Neural progenitor cell (in vitro differentiated cells): ENCODE measurements at places on chromosomes 5 and 9. TPM values are rescaled to one million over a fixed set of nuclear protein-coding genes. Genes with fewer than 3 reads are reported as not detected.

GRCh38 chr5:33148076-33148513 lies 292.7 kb upstream of the TARS1 start:
- DNase-seq = no peak
- H3K27ac ChIP-seq = no peak overlapping the region
- H3K27me3 ChIP-seq = no peaks in the 10 kb centered on the region
- H3K4me3 ChIP-seq = no peak overlapping the region
- H3K36me3 ChIP-seq = no peaks in the 10 kb centered on the region
- no peaks in the 10 kb centered on the region for H3K4me1 ChIP-seq

DNA sequence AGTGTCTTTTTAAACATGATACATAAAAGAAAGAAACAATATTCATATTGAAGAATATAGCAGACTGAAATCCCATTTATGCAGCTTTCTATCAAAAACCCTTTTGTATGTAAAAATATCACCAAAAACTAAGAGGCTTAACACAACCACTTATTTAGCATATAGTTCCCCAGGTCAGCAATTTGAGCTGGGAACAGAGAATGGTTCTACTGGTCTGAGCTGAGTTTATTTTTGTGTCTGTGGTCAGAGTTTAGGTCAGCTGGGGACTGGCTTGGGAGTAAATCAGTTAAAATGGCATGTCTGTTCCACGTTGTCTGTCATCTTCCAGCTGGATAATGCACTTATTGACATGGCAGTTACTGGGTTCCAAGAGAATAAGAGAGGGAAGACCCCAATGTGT lies 165.0 kb downstream of the TMEM232 start:
- H3K36me3 ChIP-seq = no peaks in the 10 kb centered on the region
- no peak overlapping the region for H3K27ac ChIP-seq
- no peaks in the 10 kb centered on the region for H3K4me1 ChIP-seq
- H3K27me3 ChIP-seq = no peaks in the 10 kb centered on the region
- H3K4me3 ChIP-seq = no peak overlapping the region

DNA sequence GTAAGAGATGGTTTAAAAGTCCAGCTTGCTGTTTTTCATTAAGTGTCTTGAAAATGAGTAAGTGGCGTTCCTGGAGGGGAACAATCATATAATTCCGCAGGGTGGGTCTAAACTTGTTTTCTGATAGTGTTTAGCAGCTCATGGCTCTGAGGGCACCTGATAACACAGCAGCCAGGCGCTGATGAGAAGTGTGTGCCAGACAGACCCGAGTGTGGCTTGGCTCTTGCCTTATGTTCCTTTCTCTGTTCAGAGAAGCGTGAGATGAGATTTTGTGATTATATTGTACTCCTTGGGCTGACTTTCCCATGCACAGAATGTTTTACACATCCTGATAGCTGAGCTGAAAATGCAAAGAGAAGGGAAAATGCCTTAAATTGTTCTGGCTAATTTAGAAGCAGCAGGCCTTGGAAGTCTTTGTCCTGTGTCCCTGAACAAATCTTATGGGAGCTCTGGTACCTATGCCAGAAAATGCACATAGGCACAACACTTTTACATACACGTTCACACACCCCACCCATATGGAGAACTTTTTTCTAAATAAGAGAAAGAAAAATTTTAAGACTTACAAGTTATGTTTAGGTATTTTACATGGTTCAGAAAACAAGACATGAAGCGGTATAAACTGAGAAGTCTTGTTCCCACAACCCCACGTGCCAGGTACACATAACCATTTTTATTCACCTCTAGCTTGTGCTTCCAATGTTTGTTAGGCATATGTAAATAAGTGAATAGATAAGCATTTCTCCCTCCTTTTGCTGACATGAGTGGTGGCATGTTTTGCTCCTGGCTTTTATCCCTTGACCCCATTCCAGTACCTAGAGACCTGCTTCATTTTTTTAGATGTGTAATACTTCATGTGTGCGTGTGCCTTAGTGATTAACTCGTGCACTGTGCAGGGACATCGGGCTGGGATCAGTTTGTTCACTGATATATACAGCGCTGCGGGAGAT lies 152.2 kb upstream of the OTULINL start:
- H3K27ac ChIP-seq = peak overlapping the region; percentile 69
- H3K36me3 ChIP-seq = no peaks in the 10 kb centered on the region
- no peak overlapping the region for H3K4me3 ChIP-seq
- no peaks in the 10 kb centered on the region for H3K27me3 ChIP-seq
- peaks cover 61% of the 10 kb centered on the region for H3K4me1 ChIP-seq

- peaks cover 60% of the 10 kb centered on the region for H3K4me1 ChIP-seq
- DNase-seq = no peak
- no peak overlapping the region for H3K27ac ChIP-seq
- H3K4me3 ChIP-seq = no peak overlapping the region
- peaks cover 67% of the 10 kb centered on the region for H3K27me3 ChIP-seq
Observed at GRCh38 chr9:132423503-132423902, 13.5 kb downstream of the CFAP77 start.

GRCh38 chr9:120256146-120256545 lies 323.8 kb downstream of the CDK5RAP2 start:
- H3K27me3 ChIP-seq = no peaks in the 10 kb centered on the region
- no peak for DNase-seq
- H3K27ac ChIP-seq = no peak overlapping the region
- H3K4me1 ChIP-seq = no peaks in the 10 kb centered on the region
- H3K4me3 ChIP-seq = no peak overlapping the region
- no peaks in the 10 kb centered on the region for H3K36me3 ChIP-seq

- H3K4me3 ChIP-seq = no peak overlapping the region
- DNase-seq = peak; percentile 2
- peaks cover 20% of the 10 kb centered on the region for H3K4me1 ChIP-seq
Observed at GRCh38 chr5:1513326-1514026, 10.3 kb downstream of the LPCAT1 start.

DNA sequence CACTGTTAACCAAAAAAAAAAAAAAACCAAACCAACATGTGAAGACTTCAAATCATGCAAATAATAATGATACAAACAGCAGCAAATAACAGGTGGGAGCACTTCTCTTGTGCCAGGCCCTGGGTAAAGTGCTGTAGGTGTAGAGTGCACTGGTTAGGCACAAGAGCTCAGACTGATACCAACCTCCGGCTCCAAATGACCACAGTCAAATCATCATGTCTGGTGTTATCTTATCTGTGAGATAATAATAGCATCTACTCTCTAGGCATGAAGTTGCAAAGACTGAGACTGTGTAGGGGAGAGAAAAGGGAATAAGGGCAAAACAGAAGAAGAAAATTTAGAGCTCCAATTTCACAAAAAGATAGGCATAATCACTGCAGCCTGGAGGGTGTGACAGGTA lies 159.5 kb downstream of the ARL15 start:
- no peak overlapping the region for H3K27ac ChIP-seq
- H3K27me3 ChIP-seq = no peaks in the 10 kb centered on the region

The FUT7 gene
- not detected in 2 replicates for total RNA-seq

The SERF1A gene
- 27.8 and 62.8 TPM in 2 replicates for total RNA-seq

The DNAI1 gene
- 0.52 and 1.3 TPM in 2 replicates for total RNA-seq

DNA sequence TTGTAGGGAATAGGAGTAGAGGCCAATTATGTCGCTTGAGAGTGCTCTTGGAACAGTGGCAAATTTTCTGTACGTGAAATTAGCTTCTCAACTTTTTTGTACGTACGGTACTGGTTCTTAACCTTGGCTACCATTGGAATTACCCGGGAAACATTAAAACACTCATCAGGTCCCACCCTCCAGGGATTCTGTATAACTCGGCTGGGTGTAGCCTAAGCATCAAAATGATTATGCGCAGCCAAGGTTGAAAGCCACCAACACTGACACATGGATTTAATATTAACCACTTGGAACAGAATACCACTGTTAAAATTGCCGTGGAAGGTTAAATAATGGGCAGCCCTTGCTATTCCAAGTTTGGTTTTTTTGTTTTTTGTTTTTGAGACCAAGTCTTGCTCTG lies 17.4 kb downstream of the DNAJA1 start:
- H3K4me3 ChIP-seq = no peak overlapping the region
- H3K36me3 ChIP-seq = peaks cover 4% of the 10 kb centered on the region
- DNase-seq = no peak

DNA sequence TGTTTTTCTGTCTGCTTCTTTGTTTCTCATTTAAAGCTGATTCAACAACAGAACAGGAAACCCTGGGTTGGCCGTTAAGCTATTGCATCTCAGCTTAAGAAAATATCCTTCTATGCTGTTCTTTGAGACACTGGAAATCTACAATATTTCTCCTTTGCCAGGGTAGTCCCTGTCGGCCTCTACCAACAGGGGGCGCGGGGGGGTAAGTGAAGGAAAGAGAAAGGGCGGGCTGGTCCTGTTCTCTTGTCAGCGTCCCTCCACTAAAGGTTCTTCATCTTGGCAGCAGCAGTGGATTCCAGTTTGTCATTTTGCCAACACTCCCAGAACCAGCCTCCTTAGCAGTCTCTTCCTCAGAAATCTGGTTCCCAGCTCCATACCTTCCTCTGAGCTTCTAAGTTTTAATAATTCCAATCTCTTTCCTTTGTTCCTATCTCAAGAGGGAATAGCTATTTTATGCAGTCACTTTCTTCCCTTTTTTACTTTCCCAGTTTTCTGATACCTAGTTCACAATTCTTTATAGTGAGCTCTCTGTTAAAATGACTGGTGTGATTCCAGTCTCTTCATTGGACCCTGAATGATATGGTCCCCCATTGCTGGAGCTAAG lies 222.3 kb downstream of the GLIS3 start:
- DNase-seq = peak; percentile 72
- no peaks in the 10 kb centered on the region for H3K36me3 ChIP-seq
- no peaks in the 10 kb centered on the region for H3K27me3 ChIP-seq
- H3K4me3 ChIP-seq = no peak overlapping the region
- H3K27ac ChIP-seq = no peak overlapping the region

DNA sequence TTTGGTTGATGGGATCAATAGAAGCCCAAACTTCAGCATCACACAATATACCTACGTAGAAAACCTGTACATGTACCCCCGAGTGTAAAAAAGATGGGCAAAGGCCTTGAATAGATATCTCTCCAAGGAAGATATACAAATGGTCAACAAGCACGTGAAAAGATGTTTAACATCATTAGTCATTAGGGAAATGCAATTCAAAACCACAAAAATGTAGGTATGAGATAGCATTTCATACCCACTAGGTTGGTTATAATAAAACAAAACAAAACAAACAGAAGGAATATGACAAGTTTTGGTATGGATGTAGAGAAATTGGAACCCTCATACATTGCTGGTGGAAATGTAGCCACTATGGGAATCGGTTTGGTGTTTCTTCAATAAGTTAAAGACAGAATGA lies 33.1 kb upstream of the PPARGC1B start:
- no peak overlapping the region for H3K27ac ChIP-seq
- H3K36me3 ChIP-seq = no peaks in the 10 kb centered on the region
- H3K27me3 ChIP-seq = peaks cover 6% of the 10 kb centered on the region
- no peak for DNase-seq
- no peak overlapping the region for H3K4me3 ChIP-seq

- H3K36me3 ChIP-seq = no peaks in the 10 kb centered on the region
- no peak overlapping the region for H3K27ac ChIP-seq
- peaks cover 34% of the 10 kb centered on the region for H3K4me1 ChIP-seq
- peak; percentile 72 for DNase-seq
Observed at GRCh38 chr5:36607114-36607571, 737 bp downstream of the SLC1A3 start.

The PCDHAC1 gene
- 2.9 and 5.9 TPM in 2 replicates for total RNA-seq

The SPINK13 gene
- total RNA-seq = not detected in 2 replicates

DNA sequence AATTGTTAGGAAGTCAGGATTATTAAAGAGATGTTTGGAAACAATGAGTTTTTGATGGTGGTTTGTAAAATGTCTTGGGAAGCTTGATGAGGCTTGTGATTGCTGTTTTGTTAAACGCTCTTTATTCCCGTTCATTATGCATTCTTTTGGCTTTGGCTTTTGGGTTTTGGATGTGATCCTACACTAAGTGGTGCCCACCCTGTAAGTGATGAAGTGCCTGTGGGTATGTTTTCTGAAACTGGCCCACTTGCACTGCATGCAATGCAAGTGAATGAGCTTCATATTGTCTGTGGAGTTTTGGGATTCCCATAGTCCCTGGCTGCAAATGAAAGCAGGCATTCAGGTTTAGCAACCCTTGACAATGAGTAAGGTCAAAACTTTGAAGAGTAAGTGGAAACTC lies 1035.5 kb upstream of the WWC1 start:
- H3K36me3 ChIP-seq = no peaks in the 10 kb centered on the region
- no peak overlapping the region for H3K4me3 ChIP-seq
- DNase-seq = no peak
- no peaks in the 10 kb centered on the region for H3K27me3 ChIP-seq
- no peak overlapping the region for H3K27ac ChIP-seq

The PCA3 gene
- total RNA-seq = 0.30 and 0.56 TPM in 2 replicates

The HCN1 gene
- total RNA-seq = 0.03 TPM in 1 of 2 replicates, not detected in the other

- H3K27ac ChIP-seq = no peak overlapping the region
- peaks cover 14% of the 10 kb centered on the region for H3K27me3 ChIP-seq
- H3K4me3 ChIP-seq = no peak overlapping the region
- peaks cover 7% of the 10 kb centered on the region for H3K4me1 ChIP-seq
- no peak for DNase-seq
Observed at GRCh38 chr9:135973277-135974219, 12.4 kb upstream of the UBAC1 start.

The COL5A1 gene
- total RNA-seq = 6.1 and 14.2 TPM in 2 replicates

The LCNL1 gene
- 0.09 TPM in 1 of 2 replicates, not detected in the other for total RNA-seq

The COL27A1 gene
- 4.3 and 16.2 TPM in 2 replicates for total RNA-seq

- H3K27me3 ChIP-seq = no peaks in the 10 kb centered on the region
- peak; percentile 23 for DNase-seq
- peaks cover 4% of the 10 kb centered on the region for H3K36me3 ChIP-seq
- peaks cover 7% of the 10 kb centered on the region for H3K4me1 ChIP-seq
- H3K27ac ChIP-seq = no peak overlapping the region
- H3K4me3 ChIP-seq = peak overlapping the region; percentile 94
Observed at GRCh38 chr9:131503626-131504465, 1.1 kb downstream of the POMT1 start.

DNA sequence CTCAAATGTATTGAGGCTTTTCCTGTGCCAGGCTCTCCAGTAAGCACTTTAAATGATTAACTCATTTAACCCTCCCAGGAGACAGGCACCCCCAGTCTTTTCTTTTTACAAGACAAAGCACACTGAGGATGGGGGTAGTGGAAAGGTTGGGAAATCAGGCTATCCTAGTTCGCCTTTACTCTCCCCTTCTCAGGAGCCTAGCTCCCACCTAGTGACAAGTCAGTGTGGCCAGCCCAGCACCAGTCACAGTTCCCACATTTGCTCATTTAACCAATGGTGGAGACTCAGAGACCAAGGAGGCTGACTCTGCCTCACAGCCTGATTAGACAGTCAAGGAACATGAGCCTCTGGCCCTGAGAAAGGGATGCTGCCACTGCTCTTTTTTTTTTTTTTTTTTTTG lies 3.5 kb downstream of the ALDH7A1 start:
- no peak overlapping the region for H3K4me3 ChIP-seq
- H3K27ac ChIP-seq = no peak overlapping the region
- peaks cover 14% of the 10 kb centered on the region for H3K4me1 ChIP-seq
- DNase-seq = no peak
- H3K36me3 ChIP-seq = peaks cover 31% of the 10 kb centered on the region
- H3K27me3 ChIP-seq = no peaks in the 10 kb centered on the region

DNA sequence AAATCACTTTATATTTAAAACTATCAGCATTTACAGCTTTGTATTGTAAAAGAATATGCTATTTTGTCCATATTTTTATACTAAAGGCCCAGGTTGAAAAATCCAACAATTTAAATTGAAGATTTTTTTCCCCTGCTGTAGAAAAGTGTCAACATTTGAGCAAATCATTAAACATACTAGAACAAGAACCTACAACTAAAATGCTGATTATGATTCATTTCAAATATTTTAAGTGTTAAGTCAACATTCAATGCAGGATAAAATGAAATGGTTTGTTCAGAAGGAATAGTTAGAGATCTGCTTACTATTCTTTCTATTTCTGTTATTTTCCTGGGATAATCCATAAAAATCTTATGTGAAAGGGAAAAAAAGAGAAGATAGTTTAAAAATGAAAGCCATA lies 866.5 kb upstream of the DMAC1 start:
- H3K27ac ChIP-seq = no peak overlapping the region
- H3K27me3 ChIP-seq = no peaks in the 10 kb centered on the region
- no peaks in the 10 kb centered on the region for H3K36me3 ChIP-seq
- H3K4me1 ChIP-seq = peaks cover 21% of the 10 kb centered on the region
- no peak for DNase-seq
- H3K4me3 ChIP-seq = no peak overlapping the region

The TUSC1 gene
- total RNA-seq = 2.1 and 3.2 TPM in 2 replicates
